Stimulated activated CD4-positive, alpha-beta T cell treated with anti-CD3 and anti-CD28 coated beads, Interleukin-4, amount 100 ng/mL, for 24 hours (primary cell): ENCODE measurements at places on chromosomes 16 and 17.

- no peak for DNase-seq
Measured at GRCh38 chr16:76879420-76879819, 311.6 kb upstream of the MON1B start.

- DNase-seq: no peak
Measured at GRCh38 chr16:85836706-85837582, 37.4 kb downstream of the COX4I1 start.

DNA sequence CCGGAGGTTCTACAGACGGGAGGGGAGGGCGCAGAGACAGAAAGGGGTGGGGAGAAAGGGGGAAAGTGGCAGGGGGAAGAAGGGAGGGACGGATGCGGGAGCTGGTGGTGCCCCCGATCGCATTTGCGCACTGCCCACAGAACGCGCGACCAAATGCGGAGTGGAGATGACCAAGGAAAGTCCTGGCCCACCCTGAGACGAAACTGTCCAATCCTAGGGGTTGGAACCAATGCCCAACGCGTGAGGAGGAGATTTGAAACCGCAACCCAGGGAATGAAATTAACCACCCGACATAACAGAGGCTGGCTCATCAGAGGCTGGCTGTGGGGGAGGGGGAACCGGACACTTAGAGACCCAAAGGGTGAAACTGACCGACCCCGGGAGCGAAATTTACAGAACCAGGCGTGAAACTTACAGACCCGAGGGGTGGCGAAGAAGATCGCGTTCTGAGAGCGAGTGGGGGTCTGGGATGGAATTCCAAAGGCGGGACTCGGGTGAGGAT lies 1.4 kb downstream of the HES7 start:
- DNase-seq: no peak

DNA sequence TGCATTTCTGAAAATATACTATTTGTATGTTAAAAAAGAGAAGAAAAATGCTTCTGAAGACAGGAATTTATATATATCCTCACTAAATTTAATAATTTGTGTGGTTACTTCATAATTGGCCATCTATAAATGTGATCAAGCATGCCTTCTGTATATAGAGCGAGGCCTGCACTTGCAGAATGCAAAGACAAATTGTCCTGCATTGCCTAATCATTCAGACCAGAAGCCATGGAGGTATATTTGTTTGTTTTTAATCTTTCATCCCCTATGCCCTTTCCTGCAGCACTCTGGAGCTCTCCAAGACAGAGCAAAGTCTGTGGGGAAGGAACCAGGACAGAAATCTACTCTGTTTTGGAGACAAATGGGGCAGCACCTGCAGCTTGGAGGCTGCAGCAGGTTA lies 23.8 kb upstream of the DDX52 start:
- DNase-seq: no peak

DNA sequence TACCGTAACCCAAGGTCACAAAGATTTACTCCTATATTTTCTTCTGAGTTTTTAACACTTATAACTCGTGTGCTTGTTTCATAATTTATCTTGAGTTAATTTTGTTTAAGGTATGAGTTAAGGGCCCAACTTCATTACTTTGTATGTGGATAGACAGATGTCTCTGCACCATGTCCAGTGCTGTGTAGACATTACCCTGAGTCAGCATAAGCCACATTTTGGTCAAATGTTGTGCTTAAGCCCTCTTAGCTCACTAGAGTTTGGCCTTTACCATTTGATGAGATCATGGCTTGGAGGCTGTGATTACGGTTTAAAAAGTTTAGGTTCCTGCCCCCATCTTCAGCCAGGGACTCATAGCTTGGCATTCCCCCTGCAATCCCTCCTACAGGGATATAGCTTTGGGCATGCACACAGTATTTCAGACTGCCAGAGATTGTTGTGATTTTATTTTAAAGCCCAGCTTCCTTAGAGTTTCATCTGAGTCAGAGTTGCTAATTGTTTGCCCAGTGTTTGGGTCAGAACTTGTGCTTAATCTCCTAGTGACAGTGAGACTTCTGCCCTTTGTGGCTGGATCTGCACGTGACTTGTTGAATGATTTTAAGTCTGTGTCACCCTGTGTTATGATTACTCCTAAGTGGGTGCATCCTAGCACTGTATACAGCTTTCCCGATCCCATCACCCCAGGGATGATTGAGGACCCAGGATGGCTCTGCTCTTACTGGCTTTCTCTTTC lies 393.1 kb downstream of the CNTNAP4 start:
- DNase-seq: no peak

DNA sequence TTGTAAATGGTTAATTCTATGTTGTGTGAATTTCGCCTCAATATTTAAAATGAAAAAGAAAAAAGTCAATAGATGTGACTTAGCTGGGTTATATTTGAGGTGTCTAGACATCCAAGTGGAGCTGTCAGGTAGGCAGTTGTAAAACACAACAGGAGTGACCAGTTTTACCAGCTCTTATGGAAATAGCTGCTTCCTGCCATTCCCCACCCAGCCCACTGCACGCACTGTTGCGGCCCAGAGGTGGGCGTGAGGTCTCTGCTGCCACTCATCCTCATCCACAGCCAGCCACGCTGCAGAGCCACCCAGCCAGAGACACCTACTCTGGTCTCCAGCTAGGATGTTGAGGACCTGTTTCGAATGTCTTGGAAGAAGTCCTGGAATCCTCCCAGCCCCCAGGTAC lies 3.4 kb upstream of the CARD14 start:
- no peak for DNase-seq

DNA sequence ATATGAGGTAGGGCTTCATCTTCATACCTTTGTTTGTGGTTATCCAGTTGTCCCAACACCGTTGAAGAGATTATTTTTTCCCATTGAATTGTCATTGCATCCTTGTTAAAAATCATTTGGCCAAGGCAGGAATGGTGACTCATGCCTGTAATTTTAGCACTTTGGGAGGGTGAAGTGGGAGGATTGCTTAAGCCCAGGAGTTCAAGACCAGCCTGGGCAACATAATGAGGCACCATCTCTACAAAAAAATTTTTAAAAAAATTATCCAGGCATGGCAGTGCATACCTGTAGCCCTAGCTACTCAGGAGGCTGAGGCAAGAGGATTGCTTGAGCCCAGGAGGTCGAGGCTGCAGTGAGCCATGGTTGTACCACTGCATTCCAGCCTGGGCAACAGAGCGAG lies 223.9 kb downstream of the TANC2 start:
- DNase-seq: no peak

DNA sequence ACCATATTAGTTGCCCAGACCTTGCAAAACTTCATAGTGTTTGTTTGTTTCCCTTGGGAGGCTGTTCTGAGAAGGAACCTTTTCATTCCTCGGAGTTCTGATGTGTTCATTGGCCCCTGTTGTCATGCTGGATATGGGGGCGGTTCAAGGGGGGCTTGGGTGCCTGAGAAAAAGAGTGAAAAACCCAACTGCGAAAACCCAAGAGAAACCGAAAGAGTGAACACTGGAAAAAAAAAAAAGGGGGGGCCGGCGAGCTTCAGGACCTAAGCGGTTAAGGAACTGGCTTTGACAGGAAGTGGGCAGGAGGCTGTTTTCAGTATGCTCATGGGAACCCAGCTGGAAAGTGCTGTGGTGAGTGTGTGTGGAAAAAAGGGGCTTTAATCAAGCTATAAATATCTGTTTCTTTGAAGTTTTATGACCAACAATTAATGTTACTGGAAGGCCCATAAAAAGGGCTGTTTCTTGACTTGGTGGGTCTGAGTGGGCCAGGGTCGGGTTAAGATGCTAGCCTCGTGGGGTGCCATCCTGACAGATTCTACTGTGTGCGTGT lies 510.7 kb downstream of the MAF start:
- DNase-seq: peak; percentile 74

DNA sequence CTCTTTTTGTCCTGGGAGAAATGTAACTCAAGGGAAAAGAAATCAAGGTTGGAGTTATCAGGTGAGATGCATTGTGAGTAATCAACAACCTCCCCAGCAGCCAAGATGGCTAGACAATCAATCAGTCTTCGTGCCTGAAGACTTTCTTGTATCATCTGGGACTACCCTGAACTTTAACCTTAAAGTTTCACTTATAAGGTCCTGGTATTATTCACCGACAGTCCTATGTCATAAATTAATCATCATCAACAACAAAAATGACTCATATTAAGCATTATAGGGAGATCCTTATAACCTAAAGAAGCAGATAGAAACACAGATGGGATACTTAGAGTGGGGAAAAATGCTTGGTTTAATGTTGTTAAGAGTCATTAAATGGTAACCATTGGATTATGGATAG lies 7.7 kb upstream of the TEKT3 start:
- DNase-seq: no peak
